ENCODE measurements at places on chromosomes 13 and 19.
A peak's percentile ranks its signal among the peaks of the same experiment; 100 is the strongest.

GRCh38 chr13:38702669-38703068, 15.8 kb downstream of the FREM2 start:
- no peak for DNase-seq

DNA sequence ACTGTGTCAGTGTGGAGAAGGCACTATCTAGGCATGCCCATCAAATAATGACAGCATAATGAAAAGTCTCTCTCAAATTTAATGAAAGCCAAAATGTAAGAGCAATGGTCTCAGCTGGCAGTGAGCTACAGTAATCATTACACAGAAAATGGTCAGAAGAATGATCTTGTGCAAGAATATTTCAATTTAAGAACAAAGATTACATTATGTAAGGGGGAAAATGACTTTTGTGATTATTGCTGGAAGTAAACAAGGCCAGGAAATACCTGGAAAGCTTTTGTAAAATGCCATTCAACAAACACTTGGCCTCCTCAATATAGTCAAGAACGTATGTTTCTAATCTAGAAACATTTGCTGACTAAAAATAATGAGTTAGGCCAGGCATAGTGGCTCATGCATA, 89.1 kb downstream of the CAB39L start:
- DNase-seq, result peak; percentile 48

DNA sequence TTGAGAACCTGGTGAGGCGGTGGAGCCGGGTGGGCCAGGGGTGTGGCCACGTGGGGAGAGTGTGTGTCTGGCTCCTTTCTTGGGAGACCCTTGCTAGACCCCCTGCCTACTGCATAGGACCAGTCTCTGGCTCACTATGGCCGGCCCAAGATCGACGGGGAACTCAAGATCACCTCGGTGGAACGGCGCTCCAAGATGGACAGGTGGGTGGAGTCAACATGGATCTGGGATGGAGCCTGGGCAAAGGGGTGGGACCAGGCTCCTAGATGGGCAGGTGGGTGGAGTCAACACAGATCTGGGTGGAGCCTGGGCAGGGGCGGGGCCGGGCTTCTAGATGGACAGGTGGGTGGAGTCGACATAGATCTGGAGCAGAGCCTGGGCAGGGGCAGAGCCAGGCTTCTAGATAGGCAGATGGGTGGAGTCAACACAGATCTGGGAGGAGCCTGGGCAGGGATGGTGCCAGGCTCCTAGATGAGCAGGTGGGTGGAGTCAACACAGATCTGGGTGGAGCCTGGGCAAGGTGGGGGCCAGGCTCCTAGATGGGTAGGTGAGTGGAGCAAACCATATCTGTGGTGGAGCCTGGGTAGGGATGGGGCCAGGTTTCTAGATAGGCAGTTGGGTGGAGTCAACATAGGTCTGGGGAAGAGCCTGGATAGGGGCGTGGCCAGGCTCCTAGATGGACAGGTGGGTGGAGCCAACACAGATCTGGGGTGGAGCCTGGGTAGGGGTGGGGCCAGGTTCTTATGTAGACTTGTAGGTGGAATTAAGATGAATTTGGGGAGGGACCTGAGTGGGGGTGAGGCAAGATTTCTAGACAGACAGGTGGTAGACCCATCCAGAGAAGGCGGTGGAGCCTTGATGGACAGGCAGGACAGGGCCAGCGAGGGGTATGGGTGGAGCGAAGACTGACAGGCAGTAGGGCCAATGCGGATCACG, 56.5 kb downstream of the VAV1 start:
- DNase-seq, result no peak

- peak; percentile 93 for DNase-seq
Measured at GRCh38 chr19:932648-933552, 7.1 kb downstream of the ARID3A start.

- DNase-seq, result no peak
Measured at GRCh38 chr13:102220681-102221228, 181.1 kb downstream of the FGF14 start.

DNA sequence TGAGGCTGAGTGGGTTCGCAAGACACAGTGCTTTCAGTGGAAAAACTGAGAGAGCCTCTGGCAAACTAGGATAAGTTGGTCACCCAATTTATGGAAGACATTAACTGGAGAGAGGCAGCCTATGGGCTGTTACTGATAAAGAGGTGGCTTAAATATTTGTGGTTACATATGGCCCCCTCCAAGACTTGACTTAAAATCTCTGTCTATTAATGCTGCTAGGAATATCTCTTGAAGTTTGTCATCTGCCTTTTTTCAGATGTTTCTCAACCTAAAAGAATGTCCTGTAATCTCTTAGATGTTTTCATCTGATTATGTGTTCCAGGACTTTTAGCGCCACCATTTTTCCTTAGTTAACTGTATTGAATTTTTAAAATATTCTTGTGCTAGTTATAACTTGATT, 54.6 kb downstream of the NAA16 start:
- peak; percentile 16 for DNase-seq

- DNase-seq, result no peak
Measured at GRCh38 chr13:48296528-48296927, 7.0 kb upstream of the RB1 start.

DNA sequence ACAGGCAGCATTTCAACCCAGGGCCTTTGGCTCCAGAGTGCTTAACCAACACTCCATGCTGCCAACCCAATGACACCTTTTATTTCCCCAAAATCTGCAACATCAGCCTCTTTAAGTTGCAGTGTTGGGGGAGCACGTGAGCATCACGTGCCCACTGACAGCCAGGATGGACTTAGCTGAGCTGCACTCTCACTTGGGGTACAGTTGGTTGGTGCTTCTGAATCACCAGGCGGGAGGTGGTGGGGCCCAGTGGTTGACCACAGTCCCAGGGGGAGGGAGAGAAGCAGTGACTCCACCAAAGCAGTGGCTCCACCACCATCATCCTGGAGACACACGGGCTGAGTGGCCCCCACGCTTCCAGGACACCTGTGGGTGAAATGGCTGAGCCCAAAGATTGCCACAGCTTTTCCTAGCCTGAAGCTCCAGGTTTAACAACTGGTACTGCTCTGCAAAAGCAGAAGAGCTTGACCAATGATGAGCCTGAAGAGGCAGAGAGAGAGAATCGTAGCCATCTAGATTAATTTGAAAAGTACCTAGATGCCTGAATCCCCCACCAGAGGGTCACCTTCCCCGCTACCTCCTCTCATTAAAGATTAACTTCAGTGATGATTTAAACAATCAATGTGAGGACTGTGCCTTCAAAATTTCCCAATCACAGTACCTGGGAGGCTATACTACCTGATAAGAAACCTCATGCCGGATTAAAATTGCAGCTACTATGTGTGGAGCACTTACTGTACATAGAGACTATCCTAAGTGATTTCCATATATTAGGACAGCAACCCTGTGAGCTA, 193.8 kb downstream of the FOXO1 start:
- no peak for DNase-seq

GRCh38 chr13:65744836-65745235, 1485.3 kb downstream of the PCDH9 start:
- peak; percentile 65 for DNase-seq

GRCh38 chr13:61833228-61833627, 417.6 kb upstream of the PCDH20 start:
- no peak for DNase-seq

- no peak for DNase-seq
Measured at GRCh38 chr19:2616741-2617392, 85.6 kb downstream of the GNG7 start.

All from fibroblast of pulmonary artery (primary cell).